Naive thymus-derived CD4-positive, alpha-beta T cell (primary cell): ENCODE measurements at places on chromosomes 4 and X. TPM values are rescaled to one million over a fixed set of nuclear protein-coding genes. Genes with fewer than 3 reads are reported as not detected.

DNA sequence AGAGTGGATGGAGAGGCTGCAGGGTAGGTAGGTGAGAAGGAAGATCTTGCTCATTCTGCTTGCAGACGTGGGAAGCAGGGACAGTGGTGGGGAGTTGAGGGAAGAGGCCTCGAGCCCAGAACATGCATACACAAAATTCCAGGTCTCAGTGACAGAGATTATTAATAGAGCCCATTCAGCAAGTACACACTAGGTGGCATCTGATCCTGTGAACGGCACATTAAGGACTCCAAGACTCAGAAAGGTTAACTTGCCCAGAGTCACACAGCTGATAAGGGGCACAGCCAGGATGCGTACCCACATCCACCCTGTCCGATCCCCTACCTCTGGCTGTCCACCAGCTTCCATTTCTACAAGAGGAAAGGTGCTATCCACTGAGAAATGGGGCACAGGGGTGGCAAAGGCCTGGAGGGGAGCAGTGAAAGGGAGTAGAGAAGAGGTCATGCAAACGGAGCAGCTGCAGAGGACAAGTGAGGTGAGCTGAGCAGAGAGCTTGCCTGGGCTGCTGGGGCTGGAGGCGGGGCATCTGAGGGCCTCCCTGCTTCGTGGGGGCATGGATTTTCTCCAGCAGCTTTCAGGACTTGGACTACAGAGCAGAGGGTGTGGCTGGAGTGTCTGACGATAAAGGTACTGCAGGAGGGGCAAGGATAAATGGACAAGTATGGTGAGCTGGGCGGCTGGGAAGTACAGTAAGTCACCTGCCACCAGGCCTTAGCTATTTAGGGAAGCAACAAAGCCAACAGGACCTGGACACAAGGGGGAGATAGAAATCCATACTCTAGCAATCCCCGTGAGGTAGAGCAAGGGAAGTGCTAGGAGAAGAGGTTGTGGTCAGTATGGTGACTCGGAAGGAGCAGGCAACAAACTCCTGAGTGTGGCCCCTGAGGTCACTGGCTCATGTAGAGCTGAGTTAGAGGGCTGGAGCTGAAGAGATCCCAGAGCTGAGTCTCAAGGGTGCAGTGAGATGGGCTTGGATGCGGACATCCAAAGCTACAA is 11.2 kb downstream of the IDS start:
- peaks cover 13% of the 10 kb centered on the region for H3K36me3 ChIP-seq
- H3K27ac ChIP-seq, result no peak overlapping the region
- DNase-seq, result no peak
- H3K27me3 ChIP-seq, result no peaks in the 10 kb centered on the region
- no peak overlapping the region for H3K4me3 ChIP-seq

Gene SPANXC
- not detected for total RNA-seq

- no peaks in the 10 kb centered on the region for H3K27me3 ChIP-seq
- H3K27ac ChIP-seq, result no peak overlapping the region
- no peak for DNase-seq
These were observed 7.4 kb downstream of the MAGEA4 start for GRCh38 chrX:151920101-151920500.

- H3K36me3 ChIP-seq, result no peaks in the 10 kb centered on the region
- no peak overlapping the region for H3K27ac ChIP-seq
- H3K4me3 ChIP-seq, result no peak overlapping the region
- DNase-seq, result no peak
- no peaks in the 10 kb centered on the region for H3K4me1 ChIP-seq
- H3K27me3 ChIP-seq, result no peaks in the 10 kb centered on the region
These were observed 691.5 kb upstream of the POU3F4 start for GRCh38 chrX:82816562-82816961.
